ENCODE measurements at places on chromosomes 5 and 9. TPM values are rescaled to one million over a fixed set of nuclear protein-coding genes. Genes with fewer than 3 reads are reported as not detected.

Gene CAMK2A
- total RNA-seq = 0.31 TPM

Gene TMEM252
- total RNA-seq = not detected

Gene ADAM19
- total RNA-seq = 0.17 TPM

Gene ENTREP1
- not detected for total RNA-seq

Gene DMRT3
- total RNA-seq = not detected

Gene SV2C
- 0.43 TPM for total RNA-seq

Gene SLC24A2
- total RNA-seq = not detected

Gene CDHR2
- total RNA-seq = not detected

Gene STK10
- 17.0 TPM for total RNA-seq

Gene PRLR
- not detected for total RNA-seq

Gene FOXD4L4
- total RNA-seq = not detected

Gene INSYN2B
- not detected for total RNA-seq

Gene SPATA31D4
- not detected for total RNA-seq

Gene ISL1
- total RNA-seq = not detected

Gene AIF1L
- total RNA-seq = 26.9 TPM

Gene ADGRD2
- not detected for total RNA-seq

Gene FGF1
- total RNA-seq = 0.03 TPM

Gene UNC5A
- not detected for total RNA-seq

Gene SH3GL2
- not detected for total RNA-seq

Gene HTR4
- total RNA-seq = not detected

Gene SLC25A2
- total RNA-seq = not detected

Gene FKTN
- 21.9 TPM for total RNA-seq
